ENCODE measurements at places on chromosomes 2 and 18.

GRCh38 chr2:4415171-4415570 lies 711.8 kb downstream of the DCDC2C start:
- DNase-seq, result no peak

DNA sequence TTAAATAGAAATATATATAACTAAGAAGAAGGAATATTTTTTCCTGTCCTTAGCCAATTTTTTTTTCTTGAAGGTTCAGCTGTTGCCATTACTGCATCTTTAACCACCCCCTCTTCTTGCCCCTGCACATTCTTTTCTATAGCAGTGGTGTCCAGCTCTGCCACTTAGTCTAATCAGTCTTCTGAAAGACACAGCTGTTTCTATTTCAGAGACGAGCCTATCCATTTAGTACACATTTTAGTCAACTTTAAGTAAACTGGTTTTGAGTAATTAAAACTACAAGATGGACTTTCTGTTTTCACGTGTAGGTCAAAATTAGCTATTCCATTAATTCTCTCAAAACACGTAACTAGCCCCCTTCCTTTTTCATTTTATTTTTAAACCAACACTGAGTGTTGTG lies 21.0 kb downstream of the SPOPL start:
- DNase-seq, result no peak

DNA sequence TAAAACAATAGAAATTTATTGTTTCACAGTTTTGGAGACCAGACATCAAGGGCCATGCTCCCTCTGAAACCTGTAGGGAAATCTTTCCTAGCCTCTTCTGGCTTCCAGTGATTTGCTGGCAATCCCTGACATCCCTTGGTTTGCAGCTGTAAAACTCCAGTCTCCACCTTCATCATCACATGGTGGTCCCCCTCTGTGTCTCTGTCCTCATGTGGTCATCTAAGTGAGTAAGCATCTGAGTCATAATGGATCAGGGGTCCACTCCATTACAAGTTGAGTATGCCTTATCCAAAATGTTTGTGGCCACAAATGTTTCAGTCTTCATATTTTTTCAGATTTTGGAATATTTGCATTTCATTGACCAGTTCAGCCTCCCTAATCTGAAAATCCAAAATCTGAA lies 5.6 kb upstream of the SGPP2 start:
- DNase-seq, result no peak

DNA sequence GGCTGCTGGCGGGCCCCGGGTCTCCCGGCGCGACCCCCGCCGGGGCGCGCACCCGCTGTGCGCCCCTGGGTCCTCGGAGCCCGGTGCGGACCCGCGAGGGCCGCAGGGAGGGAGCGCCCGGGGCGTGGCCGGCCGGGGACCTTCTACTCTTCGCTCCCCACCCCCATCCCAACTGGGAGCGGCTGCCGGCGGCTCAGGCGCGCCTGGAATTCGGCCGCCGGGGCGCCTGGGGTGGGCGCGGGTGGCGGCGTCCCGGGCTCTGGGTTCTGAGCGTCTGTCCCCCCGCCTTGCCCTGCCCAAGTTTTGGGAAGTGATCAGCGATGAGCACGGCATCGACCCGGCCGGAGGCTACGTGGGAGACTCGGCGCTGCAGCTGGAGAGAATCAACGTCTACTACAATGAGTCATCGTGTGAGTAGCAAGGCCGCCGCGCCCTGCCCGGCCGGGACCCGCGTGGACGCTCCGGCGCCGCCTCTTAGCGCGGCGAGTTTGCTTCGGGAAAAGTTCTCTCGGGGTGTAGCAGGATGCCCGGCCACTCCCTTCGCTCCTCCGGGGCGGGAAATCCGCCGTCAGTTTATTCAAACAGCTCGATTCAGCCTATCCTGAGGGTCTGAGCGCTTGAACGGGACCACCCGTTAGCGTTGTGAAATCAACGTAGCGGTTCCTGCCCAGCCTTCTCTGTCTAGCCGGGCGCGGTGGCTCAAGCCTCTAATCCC lies 502 bp downstream of the TUBB6 start:
- no peak for DNase-seq
